ENCODE measurements at places on chromosomes 4 and X.

- DNase-seq: no peak
These were observed 68.6 kb downstream of the PRSS12 start for GRCh38 chr4:118284169-118284568.

- DNase-seq: no peak
These were observed 430.4 kb downstream of the ADGRL3 start for GRCh38 chr4:61630548-61630947.

DNA sequence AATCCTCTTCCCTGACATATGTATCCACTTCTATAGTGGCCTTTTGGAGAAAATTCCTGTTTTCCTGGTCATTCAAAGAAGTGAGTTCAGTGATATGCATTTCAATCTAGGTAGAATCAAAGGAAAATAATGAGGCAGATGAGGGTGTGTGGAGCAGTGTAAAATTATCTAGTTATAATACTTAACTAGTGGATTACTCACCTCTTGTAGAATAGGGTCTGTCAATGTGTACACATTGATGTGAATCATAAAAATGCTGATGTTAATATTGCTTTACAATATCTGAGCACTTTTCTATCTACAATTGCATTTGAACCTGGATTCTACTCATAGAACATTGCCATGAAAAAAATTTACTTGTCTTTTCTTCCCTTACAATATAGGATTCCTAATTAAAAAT lies 293.5 kb downstream of the GBA3 start:
- no peak for DNase-seq

GRCh38 chr4:41485041-41485440 lies 52.9 kb upstream of the LIMCH1 start:
- DNase-seq: no peak

GRCh38 chr4:87073199-87074120 lies 138.6 kb downstream of the AFF1 start:
- no peak for DNase-seq

DNA sequence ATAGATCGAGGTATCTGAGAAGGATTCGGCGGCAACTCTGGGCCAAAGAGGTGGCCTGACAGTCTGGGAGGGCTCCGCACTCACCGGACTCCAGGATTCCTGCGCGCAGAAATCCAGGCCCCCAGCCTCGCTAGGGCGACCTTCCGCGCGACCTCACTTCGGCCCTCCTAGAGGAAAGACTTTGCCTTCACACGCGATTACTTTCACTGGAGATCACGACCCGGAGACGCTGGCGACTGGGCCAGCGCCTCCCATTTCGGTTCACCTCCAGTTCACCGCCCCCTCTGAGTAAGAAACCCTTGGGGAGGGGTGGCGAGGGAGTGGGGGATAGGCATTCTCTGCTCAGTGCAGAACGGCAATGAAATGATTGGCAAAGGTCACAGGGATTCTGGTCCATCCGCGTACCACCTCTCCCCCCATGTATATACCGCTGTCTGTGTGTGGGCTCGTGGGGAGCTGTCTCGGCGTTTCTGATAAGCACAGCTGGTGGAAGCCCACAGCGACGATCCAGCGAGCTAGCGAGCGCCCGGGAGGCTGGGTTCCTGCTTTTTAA lies 2.5 kb downstream of the POU3F4 start:
- DNase-seq: no peak

GRCh38 chrX:144253356-144253755 lies 369.5 kb downstream of the UBE2NL start:
- DNase-seq: no peak

GRCh38 chrX:72027024-72027913 lies 104.4 kb downstream of the RTL5 start:
- DNase-seq: no peak

- no peak for DNase-seq
These were observed 51.7 kb upstream of the SLC10A4 start for GRCh38 chr4:48431401-48431800.

Data from right forelimb (tissue), 1 donor.